Forelimb muscle (tissue), 1 donor: ENCODE measurements at places on chromosomes 6 and 20.

DNA sequence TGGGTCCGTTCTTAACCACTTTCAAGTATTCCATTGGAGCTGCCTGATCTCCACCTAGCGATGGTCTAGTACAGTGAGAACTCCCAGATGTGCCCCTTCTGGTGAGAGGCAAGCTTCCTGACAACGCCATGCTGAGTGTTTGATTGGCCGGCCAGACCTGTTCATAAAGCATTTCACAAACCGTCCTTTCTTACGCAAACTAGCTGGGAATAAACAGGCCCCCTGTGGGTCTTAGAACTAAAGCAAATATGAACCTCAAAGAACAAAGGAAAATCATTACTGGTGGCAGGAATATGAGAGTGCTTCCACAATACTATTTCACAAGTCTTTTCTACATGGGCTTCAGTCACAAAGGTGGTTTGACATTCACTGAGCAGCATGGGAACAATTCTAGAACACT, 15.6 kb upstream of the GCNT2 start:
- DNase-seq, result no peak

- DNase-seq, result no peak
Observed at GRCh38 chr20:63626424-63627128, at the start of gene GMEB2. Gene GMEB2, minus strand, starts transcription at chr20:63627101. Its CDS starts 7,704 bp downstream, at chr20:63619397.

GRCh38 chr20:44092551-44093248, 94.3 kb downstream of the JPH2 start:
- DNase-seq, result no peak

GRCh38 chr20:54088430-54088829, 18.0 kb upstream of the BCAS1 start:
- DNase-seq, result no peak

DNA sequence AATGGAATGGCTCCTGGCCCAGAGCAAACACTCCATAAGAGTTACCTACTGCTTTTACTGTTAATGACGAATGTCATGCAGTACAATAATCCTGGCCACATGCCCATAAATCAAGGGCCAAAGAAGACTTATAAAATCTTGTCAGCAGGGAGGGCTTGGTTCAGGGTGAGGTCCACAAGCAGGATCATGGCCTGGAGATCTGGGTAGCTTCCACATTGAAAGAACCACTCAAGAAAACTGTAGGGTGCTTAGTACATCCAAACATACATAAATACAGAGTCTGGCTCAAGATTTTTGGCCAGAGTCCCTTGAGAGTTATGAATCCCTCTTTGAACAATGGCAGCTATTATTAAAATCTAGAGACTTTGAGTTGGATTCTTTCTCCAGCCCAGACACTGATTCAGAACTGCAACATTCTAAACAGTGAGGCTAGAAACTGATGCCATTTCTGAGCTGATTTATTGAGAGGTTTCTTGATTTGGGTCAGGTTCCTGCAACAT, 188.7 kb downstream of the CDC5L start:
- DNase-seq, result no peak

DNA sequence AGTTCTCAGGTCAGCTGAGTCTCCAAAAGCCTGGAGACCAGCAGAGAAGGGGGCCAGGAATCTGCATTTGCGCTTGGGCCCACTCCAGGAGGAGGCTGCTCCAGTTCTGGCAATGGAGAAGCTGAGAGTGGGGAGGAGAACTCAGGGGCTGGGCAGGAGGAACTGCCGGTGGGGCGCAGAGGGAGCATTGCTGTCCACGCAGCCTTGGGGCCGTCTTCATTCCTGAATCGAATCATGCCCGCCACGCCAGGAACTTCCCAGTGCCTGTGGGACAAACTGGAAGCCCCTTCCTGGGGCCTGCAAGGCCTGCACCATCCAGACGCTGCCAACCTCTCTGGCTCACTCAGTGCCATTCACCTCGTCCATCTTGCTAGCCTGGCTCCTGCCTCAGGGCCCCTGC, 16.9 kb downstream of the RAB44 start:
- DNase-seq, result no peak

- no peak for DNase-seq
Observed at GRCh38 chr6:36908747-36909146, 23.0 kb downstream of the C6orf89 start.

- DNase-seq, result no peak
Observed at GRCh38 chr6:4870821-4871494, 94.8 kb downstream of the CDYL start.

DNA sequence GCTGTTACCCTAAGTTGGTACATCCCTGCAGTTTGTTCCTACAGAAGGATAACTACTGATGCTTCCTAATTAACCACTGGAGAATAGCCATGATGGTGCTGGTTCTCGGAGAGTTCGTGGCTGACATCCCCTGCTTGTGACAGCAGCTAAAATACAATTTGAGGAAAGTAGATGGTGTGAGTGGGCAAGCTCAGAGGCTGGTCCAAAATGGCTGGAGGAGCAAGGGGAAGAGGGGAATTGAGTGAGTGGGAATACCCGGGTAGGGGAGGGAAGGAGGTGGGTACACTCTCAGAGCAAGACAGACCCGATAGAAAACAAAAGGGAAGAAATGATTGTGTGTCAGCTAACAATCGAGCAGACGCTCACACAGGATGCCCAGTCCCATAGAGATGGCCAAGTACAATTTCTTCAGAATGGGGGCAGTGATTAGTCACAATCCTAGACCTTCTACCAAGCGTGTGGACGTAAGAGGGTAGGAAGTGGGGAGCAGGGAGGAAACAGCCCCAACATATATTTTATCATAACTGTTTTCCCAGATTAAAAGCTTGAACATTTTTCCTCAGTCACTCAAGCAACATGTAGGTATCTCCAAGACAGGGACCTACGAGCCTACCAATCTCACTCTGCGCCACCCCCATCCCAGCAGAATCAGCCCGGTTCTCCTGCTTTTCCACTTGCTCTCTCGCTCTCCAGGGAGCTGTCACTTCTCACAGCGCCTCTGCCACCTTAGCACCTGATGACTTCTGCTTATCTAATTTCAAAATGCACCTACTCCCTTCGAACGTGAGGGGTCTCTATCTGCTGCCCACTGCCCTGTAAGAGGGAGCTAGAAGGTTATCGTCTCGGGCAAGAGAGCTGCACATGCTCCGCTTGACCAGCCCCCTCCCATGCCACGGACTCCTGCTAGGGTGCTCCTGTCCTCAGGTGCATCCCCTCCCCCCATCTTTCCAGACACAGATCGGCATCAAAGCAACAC, 26.2 kb downstream of the RIPOR2 start:
- no peak for DNase-seq

GRCh38 chr6:119158057-119158848, 79.8 kb upstream of the FAM184A start:
- DNase-seq, result no peak

DNA sequence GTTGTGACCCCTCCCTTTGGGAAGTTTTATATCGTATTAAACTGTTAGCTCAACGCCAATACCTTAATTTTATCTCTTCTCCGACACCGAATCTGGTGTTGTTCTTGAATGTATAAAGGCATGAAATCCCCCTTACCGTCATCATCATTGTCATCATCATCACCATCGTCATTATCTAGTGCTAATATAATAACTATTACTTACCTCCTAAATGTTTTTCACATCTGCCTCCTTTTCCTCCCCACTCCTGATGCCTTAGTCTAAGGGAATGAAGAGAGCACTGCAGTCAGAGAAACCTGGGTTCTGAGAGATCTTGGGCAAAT, 677 bp upstream of the ZBTB24 start:
- no peak for DNase-seq

- no peak for DNase-seq
Observed at GRCh38 chr6:5025911-5026819, 22.3 kb upstream of the RPP40 start.

GRCh38 chr20:33859157-33859695, 48.1 kb downstream of the CHMP4B start:
- no peak for DNase-seq

- DNase-seq, result no peak
Observed at GRCh38 chr6:24780206-24780605, 5.5 kb downstream of the GMNN start.

- no peak for DNase-seq
Observed at GRCh38 chr6:18135171-18135570, 12.7 kb upstream of the NHLRC1 start.
